Naive thymus-derived CD8-positive, alpha-beta T cell (primary cell): ENCODE measurements at places on chromosomes 12 and 14.

GRCh38 chr14:79575032-79575431, 636.3 kb downstream of the DIO2 start:
- no peak for DNase-seq

GRCh38 chr14:103155826-103156394, 32.6 kb downstream of the TNFAIP2 start:
- no peak for DNase-seq

DNA sequence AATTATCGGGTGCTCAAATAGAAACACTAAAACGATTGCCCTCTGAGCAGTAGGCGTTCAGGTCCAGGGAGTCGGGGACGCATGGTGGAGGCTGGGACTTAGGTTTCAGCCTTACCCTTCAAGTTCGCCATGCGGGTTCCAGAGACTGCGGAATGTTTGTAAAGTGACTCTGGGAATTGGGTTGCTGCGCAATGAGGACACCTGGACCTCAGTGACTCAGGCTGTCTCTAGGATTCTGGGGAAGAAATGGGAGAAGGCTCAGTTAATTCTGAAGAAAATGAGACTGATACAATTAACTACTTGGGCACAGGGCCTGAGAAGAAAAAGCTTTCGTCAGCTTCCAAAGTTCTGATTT, 1.1 kb downstream of the LGALS3 start:
- no peak for DNase-seq

- DNase-seq: no peak
Measured at GRCh38 chr12:124727922-124728321, 135.7 kb downstream of the SCARB1 start.
